Activated T-cell treated with anti-CD3 and anti-CD28 coated beads for 4 hours (primary cell): ENCODE measurements at places on chromosomes 2 and 18.

DNA sequence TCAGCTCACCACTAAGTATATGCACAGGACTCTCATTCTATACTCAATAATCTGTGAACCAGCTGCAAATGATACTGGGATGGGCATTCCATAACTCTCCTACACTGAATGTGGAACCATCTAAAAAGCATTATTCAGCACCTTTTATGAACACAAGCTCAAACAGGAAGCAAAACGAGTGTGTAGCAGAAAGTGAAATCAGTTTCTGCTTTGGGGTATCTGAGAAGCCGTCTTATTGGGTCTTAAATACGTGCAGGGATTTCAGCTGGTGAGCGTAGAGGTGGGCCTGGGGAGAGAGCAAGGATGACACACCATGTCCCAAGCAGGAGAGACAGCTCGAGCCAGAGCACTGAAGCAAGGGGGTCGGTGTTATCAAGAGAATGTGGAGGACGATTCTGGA, 120.0 kb upstream of the TTN start:
- DNase-seq: no peak

- DNase-seq: no peak
Observed at GRCh38 chr2:41942278-41942677, 105.5 kb upstream of the PKDCC start.

DNA sequence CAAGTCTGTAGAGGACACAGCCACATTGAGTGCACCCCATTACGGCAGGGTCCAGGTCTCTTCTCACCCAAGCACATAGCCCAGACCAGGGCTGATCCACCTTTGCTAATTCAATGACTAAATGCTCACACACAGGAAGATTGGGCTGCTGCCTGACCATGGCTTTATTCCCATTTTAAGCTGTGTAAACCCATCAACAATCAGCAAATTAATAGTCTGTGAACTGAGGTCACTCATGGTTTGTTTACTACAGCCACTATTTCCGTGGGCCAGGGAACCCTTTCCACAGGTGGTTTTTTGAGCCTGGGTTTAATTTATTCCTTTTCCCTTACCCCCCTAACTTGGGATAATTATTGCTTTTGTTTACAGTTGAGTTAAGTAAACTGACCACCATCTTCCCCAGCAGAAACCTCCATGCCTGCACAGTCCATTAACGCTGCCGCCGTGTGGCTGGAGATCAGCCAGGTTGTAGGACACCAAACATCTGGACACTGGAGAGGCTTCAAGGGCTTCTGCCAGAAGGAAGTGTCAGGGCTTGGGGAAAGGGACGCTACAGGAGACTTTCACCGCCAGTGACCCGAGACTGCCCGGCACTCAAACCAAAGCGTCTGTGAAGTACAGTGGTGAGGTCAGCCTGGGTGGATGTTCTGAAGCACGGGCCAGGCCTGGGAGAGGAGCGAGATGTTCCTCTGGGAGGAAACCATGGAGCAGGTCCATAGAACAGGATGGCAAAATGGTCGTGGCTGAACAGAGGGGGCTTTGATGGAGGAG, 282.9 kb downstream of the DYSF start:
- no peak for DNase-seq

DNA sequence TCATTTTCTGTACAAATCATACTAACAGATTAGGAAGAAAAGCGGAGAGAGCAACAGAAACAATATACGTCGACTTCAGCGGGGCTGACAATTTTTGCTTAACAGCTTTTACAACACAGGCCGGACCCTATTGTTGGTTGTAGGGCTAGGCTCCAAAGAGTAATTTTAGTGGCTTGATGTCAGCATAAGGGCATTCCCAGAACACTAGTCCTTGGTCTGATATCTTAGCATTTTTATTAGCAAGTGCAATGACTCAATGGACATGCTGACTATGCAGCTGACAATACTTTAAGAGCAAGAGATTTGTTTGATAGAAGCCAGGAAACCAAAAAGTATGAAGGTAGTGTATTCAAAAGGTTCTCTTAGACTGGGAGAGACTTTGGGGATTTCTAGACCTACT, 209.9 kb downstream of the LNPK start:
- no peak for DNase-seq

DNA sequence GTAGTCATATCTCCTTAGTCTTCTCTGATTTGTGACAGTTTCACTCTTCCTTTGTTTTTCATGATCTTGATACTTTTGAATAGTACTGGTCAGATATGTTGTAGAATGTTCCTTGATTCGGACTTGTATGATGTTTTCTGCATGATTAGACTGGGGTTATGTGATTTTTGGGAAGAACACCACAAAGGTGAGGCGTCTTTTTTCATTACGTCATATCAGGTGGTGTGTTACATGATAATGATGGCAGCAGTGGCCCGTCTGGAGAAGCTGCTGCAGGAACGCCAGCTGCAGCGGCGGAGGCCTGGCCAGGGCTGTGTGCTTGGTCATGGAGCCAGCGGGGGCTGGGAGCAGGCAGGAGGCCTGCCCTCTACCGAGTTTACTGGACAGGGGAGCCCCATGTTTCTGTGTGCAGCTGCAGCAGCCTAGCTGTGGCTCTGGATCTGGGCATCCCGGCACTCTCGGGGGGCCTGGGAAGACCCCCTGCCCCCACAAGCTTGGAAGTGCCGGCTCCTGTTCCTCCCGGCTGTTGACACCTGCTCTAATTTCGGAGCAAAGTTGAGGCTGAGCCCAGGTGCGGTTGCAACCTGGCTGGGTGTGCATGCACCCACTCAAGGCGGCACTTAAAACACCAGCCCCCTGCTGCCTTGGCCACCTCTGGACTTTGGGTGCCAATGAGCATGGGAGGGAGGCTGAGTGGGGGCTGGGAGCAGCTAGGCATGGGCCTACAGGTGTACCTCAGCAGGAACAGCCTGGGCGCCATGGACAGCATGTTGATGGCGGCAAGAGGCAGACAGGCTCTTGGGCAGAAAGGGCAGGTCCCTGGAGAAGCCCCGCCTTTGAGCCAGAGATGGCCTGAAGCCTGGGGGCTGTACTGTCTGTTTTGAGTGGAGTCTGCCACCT, 26.1 kb downstream of the SLC4A10 start:
- no peak for DNase-seq

DNA sequence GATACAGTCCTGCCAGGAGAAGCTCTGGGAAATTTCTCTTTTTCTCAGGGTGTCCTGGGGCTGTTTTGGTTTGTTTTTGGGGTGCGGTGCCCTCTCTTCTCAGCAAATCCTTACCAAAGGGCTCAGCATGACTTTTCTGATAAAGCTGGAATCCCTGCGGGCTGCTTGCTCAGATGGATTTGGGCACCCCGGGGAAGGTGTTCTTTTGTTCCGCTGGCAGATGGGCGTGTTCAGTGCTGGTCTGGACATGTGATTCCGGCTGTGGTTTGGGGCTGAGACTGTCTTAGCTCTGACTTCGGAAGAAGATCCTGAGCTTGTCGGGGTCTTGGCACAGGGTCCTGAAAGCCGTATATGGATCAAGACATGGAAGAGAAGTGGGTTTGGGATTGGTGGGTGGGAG, 134.2 kb upstream of the SPRED2 start:
- DNase-seq: no peak

DNA sequence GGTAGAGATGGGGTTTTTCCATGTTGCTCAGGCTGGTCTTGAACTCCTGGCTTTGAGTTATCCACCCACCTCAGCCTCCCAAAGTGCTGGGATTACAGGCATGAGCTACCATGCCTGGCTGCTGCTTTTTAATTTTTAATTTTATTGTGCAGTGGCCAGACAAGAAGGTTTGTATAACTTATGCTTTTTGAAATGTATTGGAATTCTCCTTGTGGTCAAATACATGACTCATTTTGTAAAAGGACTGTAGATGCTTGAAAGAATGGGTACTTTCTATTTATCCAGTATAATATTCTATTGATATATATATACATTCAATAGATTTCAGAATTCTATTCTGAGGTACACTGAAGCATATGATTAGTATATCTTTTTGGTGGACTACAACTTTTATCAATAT, 82.6 kb upstream of the ST3GAL5 start:
- no peak for DNase-seq

GRCh38 chr18:57624988-57625387, 3.4 kb upstream of the NARS1 start:
- DNase-seq: no peak

GRCh38 chr2:231290321-231291015, 92.0 kb downstream of the ARMC9 start:
- no peak for DNase-seq

- DNase-seq: no peak
Observed at GRCh38 chr2:157894694-157895435, 18.7 kb upstream of the ACVR1 start.

- DNase-seq: no peak
Observed at GRCh38 chr2:207504513-207505170, 25.1 kb upstream of the CREB1 start.

DNA sequence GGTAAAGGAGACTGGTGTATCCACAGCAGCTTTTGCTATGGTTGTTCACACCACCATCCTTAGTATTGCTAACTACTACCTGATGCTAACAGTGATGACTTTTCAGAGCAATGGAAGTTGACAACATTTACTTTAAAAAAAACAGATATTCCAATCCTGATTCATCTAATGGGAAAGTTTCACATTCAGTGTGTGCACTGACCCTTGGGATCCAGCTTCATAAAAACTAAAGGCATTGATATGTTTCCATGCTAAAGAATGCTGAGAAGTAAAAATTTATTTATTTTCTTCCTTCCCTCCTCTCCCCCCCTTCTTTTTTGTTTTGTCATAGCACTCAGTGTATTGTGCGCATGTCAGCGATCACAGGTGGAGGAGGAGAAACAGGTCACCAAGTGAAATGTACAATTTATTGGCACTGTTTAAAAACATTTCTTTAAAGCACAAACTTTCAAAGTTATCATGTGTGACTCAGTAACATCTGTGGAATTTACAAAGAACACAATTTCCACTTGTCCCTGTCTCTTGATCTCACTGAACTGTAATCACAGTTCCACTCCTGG, 229.9 kb downstream of the ALK start:
- DNase-seq: no peak

GRCh38 chr18:69064063-69064462, 266.2 kb downstream of the CCDC102B start:
- DNase-seq: no peak

DNA sequence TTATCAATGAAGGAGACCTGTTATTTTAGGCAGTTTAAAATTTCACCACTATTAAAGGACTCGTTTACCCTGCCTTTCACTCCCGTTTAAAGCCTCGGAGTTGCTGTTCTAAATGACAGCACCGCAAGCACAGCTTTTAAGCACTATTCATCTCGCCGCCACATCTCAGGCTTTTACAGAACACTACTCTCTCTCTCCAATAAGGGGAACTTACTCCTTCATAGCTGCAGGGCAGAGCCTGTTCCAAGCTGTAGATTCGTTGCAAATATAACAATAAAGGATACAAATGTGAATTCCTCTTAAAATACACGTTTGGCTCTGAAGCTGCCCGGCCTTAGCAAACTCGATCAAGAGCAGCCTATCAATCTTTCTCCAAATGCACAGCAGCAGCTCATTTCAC, 271.8 kb downstream of the ZNF521 start:
- no peak for DNase-seq

- no peak for DNase-seq
Observed at GRCh38 chr2:110843959-110844510, 111.7 kb downstream of the ACOXL start.

- DNase-seq: no peak
Observed at GRCh38 chr18:72940986-72941385, 73.2 kb upstream of the NETO1 start.

GRCh38 chr2:226057914-226058313, 658.4 kb downstream of the NYAP2 start:
- DNase-seq: no peak

DNA sequence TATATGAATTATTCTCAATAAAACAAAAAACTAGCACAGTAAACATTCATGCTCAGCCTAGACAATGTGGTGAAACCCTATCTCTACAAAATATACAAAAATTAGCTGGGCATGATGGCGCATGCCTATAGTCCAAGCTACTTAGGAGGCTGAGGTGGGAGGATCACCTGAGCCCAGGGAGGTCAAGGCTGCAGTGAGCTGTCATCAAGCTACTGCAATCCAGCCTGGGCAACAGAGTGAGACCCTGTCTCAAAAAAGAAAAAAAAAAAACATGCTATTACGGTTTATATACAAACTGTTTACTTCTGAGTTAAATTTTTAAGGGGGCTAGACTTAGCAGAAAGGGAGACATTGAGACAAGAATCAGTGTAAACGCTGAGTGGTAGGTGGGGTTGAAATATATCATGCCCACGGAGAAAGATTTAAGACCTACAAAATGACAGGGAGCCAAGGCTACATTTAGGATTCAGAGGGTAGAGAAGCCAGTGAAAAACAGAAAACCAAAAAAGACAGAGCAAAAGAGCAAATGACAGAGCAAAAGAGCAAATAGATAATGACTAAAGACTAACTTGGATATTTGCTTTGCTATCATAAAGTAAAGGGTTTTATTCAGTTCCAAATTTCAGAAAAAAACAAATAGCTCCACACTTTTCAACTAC, 7.5 kb downstream of the TTC32 start:
- DNase-seq: no peak

DNA sequence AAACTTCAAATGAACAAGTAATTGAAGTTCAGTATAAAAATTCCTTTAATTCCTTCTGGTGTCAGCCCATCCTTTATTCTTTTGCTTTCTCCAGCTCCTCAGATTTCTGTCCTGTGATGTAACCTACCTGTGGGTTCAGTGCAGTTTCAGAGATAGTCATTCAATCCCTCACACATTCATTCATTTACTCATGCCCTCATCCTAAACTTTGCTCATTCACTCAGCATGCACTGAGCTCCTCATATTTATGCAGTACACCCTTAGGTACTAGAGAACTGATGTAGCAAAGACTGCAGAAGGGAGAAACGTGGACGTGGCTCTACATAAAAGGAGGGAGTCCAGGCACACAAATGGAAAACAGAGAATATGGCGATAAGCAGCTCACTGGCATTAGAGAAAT, 45.3 kb upstream of the STAT1 start:
- no peak for DNase-seq

- no peak for DNase-seq
Observed at GRCh38 chr2:112661656-112662305, 16.0 kb downstream of the SLC20A1 start.

DNA sequence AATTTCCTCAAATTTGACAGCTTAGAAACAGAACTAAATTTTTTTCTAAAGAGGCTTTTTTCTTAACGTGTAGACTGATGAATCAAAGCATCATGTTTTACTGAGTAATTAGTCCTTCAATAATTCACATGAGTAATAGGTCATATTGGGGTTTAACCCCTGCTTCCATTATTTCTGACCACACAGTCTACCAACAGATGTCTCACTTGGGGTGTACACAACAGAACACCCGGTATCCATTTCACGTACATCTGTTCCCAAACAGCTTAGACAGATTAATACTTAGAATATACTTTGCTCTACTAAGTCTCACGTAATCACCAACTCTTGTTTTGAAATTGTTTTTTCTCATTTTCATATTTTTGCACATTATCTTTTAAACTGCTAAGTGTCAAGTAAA, 14.8 kb downstream of the CERKL start:
- DNase-seq: no peak

GRCh38 chr18:28411806-28412205, 234.9 kb upstream of the CDH2 start:
- DNase-seq: no peak

DNA sequence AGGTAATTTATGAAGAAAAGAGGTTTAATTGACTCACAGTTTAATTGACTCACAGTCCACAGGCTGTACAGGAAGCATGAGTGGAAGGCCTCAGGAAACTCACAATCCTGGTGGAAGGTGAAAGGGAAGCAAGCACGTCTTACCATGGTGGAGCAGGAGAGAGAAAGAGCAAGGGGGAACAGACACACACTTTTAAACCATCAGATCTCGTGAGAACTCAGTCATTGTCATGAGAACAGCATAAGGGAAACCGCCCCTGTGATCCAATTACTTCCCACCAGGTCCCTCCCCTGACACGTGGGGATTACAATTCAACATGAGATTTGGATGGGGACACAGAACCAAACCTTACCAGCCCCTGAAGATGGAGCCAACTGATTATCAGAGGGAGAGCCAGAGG, 11.2 kb upstream of the PUM2 start:
- no peak for DNase-seq
